ENCODE measurements at places on chromosomes 6 and 20.

GRCh38 chr6:110714143-110714542 is 101.1 kb downstream of the CDK19 start:
- DNase-seq: no peak

GRCh38 chr6:26454631-26455030 is 3.1 kb upstream of the BTN2A1 start:
- DNase-seq: no peak

DNA sequence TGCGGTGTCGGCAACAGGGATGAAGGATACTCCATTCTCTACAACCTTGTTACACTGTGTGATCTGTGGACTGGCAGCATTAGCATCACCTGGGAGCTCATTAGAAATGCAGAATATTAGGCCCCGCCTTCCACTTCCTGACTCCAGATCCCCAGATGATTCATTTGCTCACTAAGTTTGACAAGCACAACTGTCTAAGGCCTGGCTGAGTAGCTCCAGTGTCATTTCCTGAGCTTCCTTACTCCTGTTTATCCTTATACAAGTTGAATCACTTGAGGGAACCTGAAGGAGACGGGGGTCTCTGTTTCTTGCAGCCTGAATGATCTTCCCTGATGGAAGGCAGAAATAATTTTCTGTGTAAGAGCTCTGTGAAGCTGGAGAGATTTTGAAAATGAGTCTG is 32.7 kb upstream of the PROKR2 start:
- DNase-seq: no peak

DNA sequence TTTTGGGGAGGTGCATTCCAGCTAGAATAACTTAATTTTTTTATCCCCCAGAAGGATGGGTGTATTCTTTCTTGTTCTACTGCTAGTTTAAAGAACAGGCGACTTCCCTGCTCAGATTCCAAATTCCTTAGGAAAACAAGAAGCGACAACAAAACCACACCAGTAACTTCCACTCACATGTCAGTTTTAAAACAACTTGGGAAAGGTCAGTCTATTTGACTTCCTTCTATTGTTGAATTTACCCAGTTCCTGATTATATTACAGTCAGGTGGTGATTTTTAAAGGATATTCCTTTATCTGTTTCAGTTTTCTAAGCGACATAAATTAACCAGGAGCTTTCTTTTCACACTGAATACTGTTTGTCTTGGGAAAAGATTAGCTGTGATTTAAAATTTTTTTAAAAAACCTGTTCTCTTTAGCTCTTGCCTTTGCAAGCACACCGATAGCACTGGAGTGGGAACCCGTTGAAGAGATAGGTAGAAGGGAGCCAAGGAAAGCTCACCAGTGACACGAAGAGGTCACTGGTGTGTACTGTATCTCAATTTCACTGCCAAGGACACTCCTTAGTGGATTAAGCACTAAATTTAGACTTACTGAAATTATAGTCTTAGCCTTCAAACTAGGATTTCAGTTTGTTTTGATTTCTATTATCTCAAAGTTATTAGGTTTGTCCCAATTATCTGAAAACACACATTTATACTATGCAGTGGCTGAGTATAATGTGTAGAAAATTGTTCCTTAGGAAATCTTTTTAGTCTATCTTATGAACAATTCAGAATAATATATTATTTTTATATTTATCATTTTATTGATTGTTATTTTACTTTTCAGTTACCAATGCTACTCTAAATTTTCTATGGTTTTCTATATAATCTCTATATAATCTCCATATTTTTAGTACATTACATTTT is 22.3 kb downstream of the MARCKS start:
- peak; percentile 62 for DNase-seq

DNA sequence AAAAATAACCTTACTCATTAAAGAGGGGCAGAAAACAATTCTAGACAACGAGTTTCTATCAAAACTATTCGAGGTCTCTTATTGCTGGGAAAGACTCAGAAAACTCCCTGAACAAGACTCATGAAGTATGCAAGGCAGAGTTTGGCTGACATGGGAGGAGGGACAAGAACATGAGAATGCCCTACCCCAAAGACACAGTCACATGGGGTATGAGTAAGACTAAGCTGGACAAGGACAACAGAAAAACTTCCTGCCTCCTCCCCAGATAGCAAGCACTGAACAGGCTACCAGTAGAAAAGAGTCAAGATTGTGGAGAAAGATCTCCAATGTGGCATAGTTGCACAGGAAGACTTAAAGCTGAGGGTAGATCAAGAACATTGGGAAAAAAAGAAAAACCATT is 39.7 kb upstream of the PHIP start:
- no peak for DNase-seq

GRCh38 chr6:51856508-51856907 is 230.9 kb downstream of the PKHD1 start:
- no peak for DNase-seq

DNA sequence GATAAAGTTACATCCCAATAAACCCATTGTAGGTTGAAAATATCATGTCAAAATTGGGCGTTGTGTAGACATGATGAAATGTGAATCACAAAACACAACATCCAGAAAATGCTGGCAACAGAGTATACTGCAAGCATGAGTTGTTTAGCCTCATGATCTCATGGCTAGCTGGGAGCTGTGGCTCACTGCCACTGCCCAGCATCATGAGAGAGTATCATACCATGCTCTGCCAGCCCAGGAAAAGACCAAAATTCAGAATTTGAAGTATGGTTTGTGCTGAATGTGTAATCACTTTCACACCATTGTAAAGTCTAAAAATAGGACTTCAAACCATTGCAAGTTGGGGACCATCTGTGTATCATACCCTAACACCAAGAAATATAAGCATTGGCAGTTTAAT is 45.2 kb upstream of the SMAP1 start:
- DNase-seq: no peak

- no peak for DNase-seq
Measured at GRCh38 chr6:44301782-44302564, 11.2 kb downstream of the AARS2 start.

DNA sequence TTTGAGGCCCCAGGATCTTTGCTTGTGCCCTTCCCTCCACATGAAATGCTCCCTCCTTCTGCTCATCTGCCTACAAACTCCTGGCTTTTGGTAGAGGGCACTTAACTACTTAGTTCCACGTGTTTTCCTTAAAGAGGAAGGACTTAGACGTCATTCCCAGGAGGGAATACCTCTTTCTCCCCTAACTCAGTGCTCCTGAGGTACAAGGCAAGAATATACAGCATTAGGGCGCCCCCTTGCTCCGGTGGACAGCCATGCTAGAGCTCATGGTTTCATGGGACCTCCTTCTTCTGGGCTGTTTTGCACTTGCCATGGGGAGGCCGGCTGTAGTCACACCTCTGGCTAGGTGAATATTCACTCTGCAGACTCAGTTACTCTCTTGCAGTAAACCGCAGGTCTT is 93.8 kb upstream of the LY86 start:
- no peak for DNase-seq

- DNase-seq: no peak
Measured at GRCh38 chr6:56951049-56951831, 3.7 kb upstream of the BEND6 start.

DNA sequence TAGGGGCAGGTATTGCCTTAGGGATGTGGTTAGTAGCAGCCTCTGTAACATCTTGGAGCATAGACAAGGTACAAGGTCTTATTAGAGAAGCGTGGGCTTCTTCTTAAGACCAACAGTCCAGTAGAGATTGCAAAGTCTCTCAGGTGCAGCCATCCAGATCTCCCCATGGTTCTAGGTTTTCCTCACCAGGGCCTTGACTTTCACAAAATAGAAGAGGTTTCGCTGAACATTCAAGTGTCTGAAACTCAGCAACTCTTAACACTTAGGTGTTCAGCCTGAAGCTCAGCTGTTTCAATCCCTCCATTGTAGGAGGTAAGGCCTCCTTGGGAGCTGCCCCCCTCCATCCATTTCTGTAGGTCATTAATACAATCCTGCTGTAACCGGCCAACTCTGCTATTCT is 44.4 kb downstream of the GOPC start:
- DNase-seq: no peak

GRCh38 chr6:38169977-38170526 is 350.5 kb downstream of the ZFAND3 start:
- no peak for DNase-seq

DNA sequence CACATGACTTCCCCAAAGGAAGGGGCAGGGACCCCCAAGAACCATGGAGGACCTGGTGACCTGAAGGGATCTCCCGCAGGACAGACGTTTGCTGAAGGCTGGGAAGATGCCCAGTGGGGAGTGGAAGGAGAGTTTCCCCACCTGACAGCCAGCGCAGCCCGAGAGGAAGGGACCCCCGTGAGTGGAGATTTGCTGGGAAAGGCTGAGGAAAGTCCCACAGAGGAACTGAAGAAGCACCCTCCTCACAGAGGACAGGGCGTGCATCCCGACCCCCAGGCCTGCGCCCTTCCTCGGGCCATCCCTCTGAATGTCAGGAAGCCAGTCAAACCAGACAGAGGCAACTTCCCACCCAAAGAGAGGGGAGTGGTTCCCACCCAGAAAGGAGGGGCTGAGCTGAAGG is 29.6 kb upstream of the AAR2 start:
- DNase-seq: no peak

DNA sequence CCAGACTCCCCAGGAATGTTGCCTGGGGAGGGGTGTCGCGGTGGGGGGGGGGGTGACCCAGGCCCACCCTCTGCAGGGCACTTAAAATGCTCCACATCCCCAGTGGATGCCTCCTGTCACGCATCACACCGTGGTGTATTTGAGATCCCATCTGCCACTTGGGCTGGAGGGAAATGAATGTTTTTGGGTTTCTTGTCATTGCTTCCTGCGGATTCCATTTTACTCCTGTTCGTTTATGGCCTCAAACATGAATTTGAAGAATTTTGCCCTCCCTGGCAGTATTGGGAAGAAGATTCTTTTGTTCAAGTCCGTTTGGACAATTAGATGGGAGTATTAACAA is 544 bp upstream of the KHDC1 start:
- DNase-seq: no peak

- peak; percentile 18 for DNase-seq
Measured at GRCh38 chr6:44727651-44728630, 340.4 kb downstream of the CDC5L start.

GRCh38 chr20:59428441-59429205 is 128.2 kb downstream of the EDN3 start:
- DNase-seq: no peak

GRCh38 chr6:11586117-11586516 is 48.6 kb downstream of the TMEM170B start:
- DNase-seq: no peak

- no peak for DNase-seq
Measured at GRCh38 chr20:46113113-46113470, 5.0 kb upstream of the CD40 start.

GRCh38 chr6:138115201-138115600 is 8.0 kb upstream of the PERP start:
- no peak for DNase-seq

- DNase-seq: no peak
Measured at GRCh38 chr6:170162011-170162774, 128.7 kb downstream of the DLL1 start.

DNA sequence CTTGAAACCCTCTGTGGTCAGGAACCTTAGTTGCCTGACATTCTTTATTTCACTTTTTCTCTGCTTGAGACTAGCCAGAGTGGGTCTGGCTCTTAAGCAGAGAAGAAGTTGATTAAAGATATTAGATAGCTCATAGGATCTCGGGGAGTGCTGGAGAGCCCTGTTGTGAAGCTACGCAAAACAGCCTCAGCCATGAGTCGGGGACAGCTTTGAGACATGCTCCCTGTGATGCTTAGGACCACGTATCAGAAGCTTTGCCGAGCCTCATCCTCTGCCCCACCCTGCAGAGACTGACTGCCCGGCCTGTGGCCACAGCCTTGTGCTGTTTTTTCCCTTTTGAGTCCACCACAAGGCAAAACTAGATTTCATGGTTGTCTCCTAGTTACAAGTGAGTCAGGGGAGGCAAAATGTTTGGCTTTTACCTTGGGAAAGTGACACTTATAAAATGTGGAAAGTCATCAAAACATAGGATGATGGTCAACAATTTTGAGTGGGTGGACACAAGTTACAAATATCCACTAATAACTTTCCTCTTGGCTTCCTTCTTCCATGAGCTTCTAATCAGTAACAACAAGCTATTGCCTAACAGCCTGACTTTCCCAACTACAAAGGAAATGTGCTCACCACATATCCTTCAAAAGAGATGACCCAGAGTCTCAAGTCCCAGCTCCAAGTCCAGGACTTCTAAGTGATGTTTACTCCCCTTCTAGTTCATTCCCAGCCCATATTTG is 108.4 kb downstream of the JAG1 start:
- DNase-seq: no peak

- DNase-seq: no peak
Measured at GRCh38 chr6:133418108-133418507, 177.0 kb downstream of the EYA4 start.

DNA sequence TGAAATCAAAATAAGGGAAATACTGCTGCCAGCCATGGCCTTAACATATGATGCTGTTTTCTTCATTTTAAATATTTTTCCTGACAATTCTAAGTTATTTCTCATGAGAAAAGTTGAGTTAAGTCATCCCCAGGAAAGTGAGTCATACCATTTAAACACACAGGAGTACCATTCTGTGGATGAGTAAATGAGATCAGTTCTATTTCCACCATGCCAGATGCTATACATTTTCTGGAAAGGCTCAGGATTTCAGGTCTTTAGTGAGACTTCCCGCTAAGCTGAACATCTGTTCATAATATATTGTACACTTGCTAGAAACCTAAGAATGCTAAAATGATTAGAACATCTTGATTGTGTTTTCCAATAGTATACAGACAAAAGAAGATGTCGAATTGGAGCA is 256.2 kb upstream of the MANEA start:
- no peak for DNase-seq

DNA sequence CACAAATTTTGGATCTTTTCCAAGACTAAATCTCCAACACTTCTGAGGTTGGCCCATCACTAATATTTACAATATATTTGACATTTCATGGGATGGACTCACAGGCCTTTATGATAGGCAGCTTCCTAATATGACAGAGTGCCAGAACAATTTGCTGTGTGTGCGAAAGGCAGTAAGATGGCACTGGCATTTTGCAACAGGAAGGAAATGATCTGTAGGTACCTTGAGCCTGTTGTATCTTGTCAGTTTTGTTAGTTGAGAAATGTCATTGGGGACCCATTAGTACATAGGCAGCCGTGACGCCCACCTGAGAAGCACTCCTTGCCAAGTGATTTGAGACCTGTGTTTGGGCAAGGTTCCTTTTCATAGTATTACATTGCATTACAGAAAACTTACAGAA is 153.4 kb upstream of the HEY2 start:
- no peak for DNase-seq

DNA sequence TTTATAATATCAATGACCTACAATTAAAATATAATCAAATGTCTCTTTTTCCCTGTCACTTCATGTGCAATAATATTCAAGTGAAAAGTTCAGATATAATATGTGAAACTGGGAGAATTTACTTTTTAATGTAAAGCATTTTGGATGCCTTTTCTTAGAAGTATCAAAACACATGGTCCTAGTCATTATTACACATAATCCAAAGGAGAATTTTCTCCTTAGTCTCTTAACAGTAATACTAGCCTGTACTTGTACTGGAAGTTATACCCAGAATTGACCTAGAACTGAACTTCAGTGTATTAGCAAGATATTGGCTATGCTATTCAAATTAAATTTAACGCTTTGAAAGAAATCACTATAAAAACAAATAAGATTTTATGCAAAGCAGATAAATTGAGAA is 842.6 kb upstream of the MANEA start:
- no peak for DNase-seq

- DNase-seq: no peak
Measured at GRCh38 chr6:38307740-38308139, 332.0 kb downstream of the BTBD9 start.

- DNase-seq: no peak
Measured at GRCh38 chr6:127539272-127539671, 20.1 kb upstream of the MTCL3 start.

- DNase-seq: no peak
Measured at GRCh38 chr6:119676230-119676629, 326.7 kb upstream of the MAN1A1 start.
